ENCODE measurements at places on chromosomes 1 and 21.

- DNase-seq = no peak
- no peaks in the 10 kb centered on the region for H3K27me3 ChIP-seq
- H3K36me3 ChIP-seq = no peaks in the 10 kb centered on the region
Measured at GRCh38 chr1:248288391-248288790, 10.6 kb upstream of the OR2T33 start.

- peaks cover 58% of the 10 kb centered on the region for H3K36me3 ChIP-seq
- no peak overlapping the region for H3K4me3 ChIP-seq
- H3K4me1 ChIP-seq = peaks cover 6% of the 10 kb centered on the region
Measured at GRCh38 chr21:46516068-46516467, 57.4 kb downstream of the DIP2A start.

- H3K27ac ChIP-seq = no peak overlapping the region
- H3K36me3 ChIP-seq = peaks cover 17% of the 10 kb centered on the region
- peak; percentile 22 for DNase-seq
- H3K27me3 ChIP-seq = no peaks in the 10 kb centered on the region
Measured at GRCh38 chr1:31633117-31633516, 11.6 kb downstream of the PEF1 start.

- no peak within 1 kb of the TSS for H3K27ac ChIP-seq
- peak; percentile 63 for DNase-seq
- H3K36me3 ChIP-seq = no peaks in the 10 kb centered on the region
- H3K4me3 ChIP-seq = peak within 1 kb of the TSS; percentile 70
Measured at GRCh38 chr1:51990478-51990965, at the start of gene RAB3B. TSS of gene RAB3B (minus strand) at chr1:51990700. CDS start at chr1:51977117, 13,583 bp downstream.

- no peaks in the 10 kb centered on the region for H3K36me3 ChIP-seq
- no peaks in the 10 kb centered on the region for H3K27me3 ChIP-seq
- no peak overlapping the region for H3K27ac ChIP-seq
- no peak overlapping the region for H3K4me3 ChIP-seq
- DNase-seq = no peak
Measured at GRCh38 chr1:80056179-80056578, 1049.6 kb upstream of the ADGRL4 start.

- peak; percentile 79 for DNase-seq
- H3K4me3 ChIP-seq = peak overlapping the region; percentile 49
- H3K27ac ChIP-seq = peak overlapping the region; percentile 91
- no peaks in the 10 kb centered on the region for H3K27me3 ChIP-seq
- peaks cover 88% of the 10 kb centered on the region for H3K36me3 ChIP-seq
- peaks cover 96% of the 10 kb centered on the region for H3K4me1 ChIP-seq
Measured at GRCh38 chr1:169694304-169695075, 16.9 kb downstream of the SELL start.

DNA sequence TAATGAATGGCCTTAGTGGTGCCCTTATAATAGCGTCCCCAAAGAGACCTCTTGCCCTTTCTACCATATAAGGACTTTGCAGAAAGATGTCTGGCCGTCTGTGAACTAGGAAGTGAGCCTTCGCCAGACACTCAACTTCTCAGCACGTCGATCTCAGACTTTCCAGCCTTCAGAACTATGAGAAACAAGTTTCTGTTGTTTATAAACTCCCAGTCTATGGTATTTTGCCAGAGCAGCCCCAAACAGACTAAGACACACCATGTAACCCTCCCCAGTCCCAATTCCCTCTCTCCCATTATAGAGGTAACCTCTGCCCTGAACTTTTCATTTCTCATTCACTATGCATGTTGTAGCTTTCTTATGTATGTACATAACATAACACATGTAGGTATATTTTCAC is 55.7 kb downstream of the NID1 start:
- peaks cover 2% of the 10 kb centered on the region for H3K4me1 ChIP-seq
- no peak overlapping the region for H3K27ac ChIP-seq
- H3K27me3 ChIP-seq = no peaks in the 10 kb centered on the region
- no peak overlapping the region for H3K4me3 ChIP-seq

DNA sequence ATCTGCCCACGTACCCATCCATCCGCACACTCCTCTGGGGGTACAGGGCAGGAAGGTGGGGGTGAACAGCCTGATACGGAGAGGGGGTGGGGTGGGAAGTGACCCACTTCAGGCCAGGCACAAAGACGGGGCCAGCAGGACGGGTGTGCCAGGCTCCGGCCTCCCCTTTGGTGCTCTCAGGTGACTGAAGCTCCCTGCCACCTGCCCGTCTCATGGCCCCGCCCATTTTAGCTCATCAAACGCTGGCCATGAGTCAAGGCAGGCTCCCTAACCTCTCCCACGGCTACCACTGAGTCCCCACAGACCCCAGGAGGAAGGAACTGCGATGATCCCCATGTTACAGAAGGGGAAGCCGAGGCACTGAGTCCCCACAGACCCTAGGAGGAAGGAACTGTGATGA is 109.6 kb downstream of the CRYAA start:
- H3K27me3 ChIP-seq = peaks cover 10% of the 10 kb centered on the region
- no peaks in the 10 kb centered on the region for H3K4me1 ChIP-seq
- DNase-seq = no peak
- H3K36me3 ChIP-seq = no peaks in the 10 kb centered on the region

DNA sequence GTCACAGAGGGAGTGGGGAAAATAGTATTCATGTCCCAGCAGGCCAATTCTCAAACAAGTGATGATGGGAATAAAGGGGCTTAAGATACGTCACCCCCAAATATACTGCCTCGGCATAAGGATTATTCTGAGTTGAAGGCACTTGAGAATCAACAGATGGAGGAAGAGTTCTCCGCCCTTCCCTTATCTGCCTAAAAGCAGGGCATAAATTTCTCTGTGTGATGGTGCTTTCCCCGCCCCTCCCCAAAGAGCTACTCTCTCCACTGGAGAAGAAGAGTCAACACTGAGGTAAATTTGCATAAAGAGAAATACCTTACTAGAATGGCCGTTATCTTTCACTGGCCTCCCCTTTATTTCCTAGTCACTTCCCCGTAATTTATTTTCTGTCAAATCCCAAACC is 18.7 kb downstream of the BECN2 start:
- H3K27me3 ChIP-seq = peaks cover 2% of the 10 kb centered on the region
- H3K27ac ChIP-seq = no peak overlapping the region
- no peak overlapping the region for H3K4me3 ChIP-seq

DNA sequence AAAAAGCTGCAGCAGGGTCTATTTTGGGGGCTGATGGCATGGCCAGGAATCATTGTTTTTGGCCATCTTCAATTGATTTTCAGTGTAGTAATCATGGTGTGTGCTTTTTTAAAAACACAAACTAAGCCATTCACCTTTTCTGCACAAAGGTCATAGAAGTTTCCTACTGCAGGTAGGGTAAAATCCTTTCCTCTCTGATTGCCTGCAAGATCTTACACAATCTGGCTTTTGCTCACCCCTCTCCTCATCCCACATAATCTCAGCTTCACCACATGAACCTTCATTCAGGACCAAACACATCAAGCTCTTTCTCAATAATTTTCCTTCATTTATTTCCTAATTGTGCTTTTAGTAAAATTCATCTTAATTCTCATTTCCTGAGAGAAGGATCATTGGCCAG is 38.3 kb upstream of the GBP5 start:
- peaks cover 56% of the 10 kb centered on the region for H3K4me1 ChIP-seq
- peaks cover 67% of the 10 kb centered on the region for H3K36me3 ChIP-seq
- H3K27ac ChIP-seq = peak overlapping the region; percentile 98
- no peaks in the 10 kb centered on the region for H3K27me3 ChIP-seq

- no peaks in the 10 kb centered on the region for H3K36me3 ChIP-seq
- no peak for DNase-seq
- no peak overlapping the region for H3K4me3 ChIP-seq
- no peaks in the 10 kb centered on the region for H3K4me1 ChIP-seq
- peaks cover 23% of the 10 kb centered on the region for H3K27me3 ChIP-seq
Measured at GRCh38 chr1:186465946-186466345, 5.0 kb upstream of the PDC start.

DNA sequence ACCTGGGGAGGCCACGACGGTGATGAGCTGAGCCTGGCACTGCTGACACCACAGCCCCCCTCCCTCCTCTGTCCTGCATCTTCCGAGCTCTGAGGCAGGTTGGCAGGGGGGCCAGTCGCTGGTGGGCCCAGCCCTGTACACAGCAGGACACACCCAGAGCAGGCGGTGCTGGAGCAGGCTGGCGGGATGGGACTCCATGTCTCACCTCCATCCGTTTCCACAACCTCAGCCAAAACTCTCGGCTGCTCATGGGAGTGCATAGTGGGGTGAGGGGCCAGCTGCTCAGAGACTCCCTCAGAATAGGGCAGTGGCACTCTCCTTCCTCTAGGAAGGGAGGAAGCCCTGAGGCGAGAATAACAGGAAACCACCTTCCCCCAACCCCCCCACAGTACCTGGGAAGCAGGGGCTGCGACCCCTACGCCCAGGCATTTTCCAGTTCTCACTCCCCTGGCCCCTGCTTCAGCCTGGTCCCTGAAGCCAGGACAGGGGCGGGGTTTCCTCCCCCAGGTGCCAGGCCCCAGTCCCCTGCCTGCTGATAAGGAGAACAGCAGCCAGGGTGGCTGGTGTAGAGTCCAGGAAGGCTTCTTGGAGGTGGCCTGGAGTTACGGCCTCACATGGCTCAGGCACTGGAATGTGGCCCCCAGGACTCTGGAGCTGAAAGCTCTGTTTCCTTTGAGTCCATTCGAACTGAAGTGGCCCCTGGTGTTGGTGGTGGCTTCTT is 3.2 kb upstream of the IBA57 start:
- H3K4me3 ChIP-seq = no peak overlapping the region
- no peaks in the 10 kb centered on the region for H3K36me3 ChIP-seq
- no peak for DNase-seq

- DNase-seq = no peak
- H3K27ac ChIP-seq = no peak overlapping the region
- H3K27me3 ChIP-seq = peaks cover 20% of the 10 kb centered on the region
- H3K36me3 ChIP-seq = no peaks in the 10 kb centered on the region
Measured at GRCh38 chr1:175466556-175466955, 274.0 kb upstream of the KIAA0040 start.
